ENCODE measurements at places on chromosomes 2 and 18. TPM values are rescaled to one million over a fixed set of nuclear protein-coding genes. Genes with fewer than 3 reads are reported as not detected.

Gene SF3B1
- total RNA-seq, result 434 TPM

DNA sequence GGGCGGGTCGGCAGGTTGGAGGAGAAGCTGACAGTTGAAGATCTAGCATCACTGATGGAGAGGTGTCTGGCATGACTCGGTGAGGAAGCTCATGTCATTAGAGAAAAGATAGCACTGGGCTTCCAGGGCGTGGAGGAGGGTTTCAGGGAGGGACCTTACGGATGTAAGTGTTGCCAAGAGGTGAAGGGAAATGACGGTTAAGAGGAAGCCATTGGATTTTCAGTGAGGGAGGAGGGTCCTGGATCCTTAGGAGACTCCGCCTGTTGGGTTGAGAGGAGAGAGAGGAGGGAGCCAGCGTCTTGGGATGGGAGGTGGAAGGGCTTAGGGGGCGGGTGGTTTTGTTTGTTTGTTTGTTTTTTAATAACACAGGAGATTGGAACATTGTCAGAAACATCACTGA, 103.2 kb downstream of the WDSUB1 start:
- DNase-seq, result no peak

DNA sequence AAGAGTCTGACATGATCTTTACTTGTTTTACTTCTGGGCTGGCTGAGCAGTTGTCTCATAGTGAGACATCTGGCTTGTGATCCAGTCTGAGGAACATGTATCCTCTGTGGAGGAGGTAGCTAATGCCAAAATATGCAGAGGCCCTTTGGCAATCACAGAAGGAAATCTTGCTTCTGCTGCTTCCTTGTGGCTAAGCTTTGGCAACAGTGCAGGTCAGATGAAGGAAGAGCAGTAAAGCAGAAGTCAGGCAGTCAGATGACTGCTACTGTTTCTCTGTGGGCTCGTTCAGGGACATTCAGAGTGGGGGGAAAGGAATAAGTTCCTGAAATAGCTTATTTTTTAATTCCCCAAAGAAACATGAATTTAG, 22.3 kb downstream of the DOK1 start:
- DNase-seq, result no peak

- DNase-seq, result no peak
These were observed 257.5 kb upstream of the KLHL29 start for GRCh38 chr2:23127465-23127864.

Gene SCYGR4
- total RNA-seq, result not detected

GRCh38 chr2:236219411-236219810, 44.8 kb downstream of the ASB18 start:
- DNase-seq, result no peak

Gene PCARE
- not detected for total RNA-seq

GRCh38 chr2:136242687-136243277, 124.8 kb upstream of the CXCR4 start:
- DNase-seq, result no peak

GRCh38 chr2:66030553-66030952, 404.4 kb upstream of the MEIS1 start:
- DNase-seq, result no peak

GRCh38 chr2:1544478-1545069, 131.3 kb downstream of the TPO start:
- no peak for DNase-seq

DNA sequence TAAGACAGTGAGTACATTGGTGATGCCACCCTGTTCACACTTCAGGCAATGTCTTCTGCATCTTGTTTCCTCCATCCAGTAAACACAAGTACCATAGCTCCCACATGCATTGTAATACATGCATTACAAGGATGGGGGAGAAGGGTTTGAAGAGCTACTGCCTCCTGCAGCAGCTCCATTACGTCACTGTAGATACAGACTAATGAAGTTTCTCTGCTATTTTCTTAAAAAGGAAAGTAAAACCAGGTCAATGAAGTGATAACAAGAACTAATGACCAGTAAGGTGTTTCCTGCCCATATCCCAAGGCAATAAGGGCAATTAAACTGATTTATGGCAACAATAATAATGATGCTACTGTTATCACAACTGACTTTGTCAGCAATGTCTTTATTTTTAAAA, 18.2 kb upstream of the BBS5 start:
- no peak for DNase-seq

DNA sequence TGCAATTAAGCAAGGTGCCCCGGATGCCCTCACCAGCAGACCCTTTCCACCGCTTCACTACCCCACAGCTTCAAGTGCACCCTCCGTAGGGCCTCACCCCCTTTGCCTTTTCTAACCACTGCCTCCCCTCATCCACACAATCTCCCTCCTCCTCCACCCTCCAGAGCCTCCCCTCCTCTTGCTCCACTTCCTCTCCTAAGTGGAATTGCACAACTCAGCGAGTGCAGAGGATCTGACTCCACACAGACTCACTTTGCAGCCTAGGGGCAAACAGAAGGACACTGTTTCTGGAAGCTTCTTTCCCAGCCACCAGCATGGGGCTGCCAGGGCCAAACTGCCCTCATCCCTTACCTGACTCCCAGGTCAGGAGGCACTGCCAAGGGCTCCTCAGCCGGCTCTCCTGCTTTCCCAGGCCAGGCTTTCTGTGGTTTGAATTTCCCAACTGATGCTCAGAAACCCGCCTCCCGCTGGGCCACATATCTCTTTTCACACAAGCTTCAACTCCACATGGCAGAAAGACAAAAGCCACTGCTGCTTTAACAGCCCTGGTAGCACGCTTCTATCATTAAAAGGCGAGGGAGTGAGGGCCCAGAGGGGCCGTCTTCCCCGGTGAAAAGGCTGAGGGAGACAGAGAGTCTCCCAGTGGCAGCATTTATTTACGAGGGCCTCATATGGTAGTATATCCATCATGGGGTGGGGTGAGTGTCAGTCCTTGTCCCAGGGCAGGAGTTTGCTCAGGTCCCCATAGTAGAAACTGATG, 74.7 kb upstream of the MGAT4A start:
- DNase-seq, result no peak

- DNase-seq, result no peak
These were observed 220.1 kb downstream of the TMEM163 start for GRCh38 chr2:134498654-134499053.

- no peak for DNase-seq
These were observed 60.4 kb downstream of the FIGN start for GRCh38 chr2:163675388-163675787.

DNA sequence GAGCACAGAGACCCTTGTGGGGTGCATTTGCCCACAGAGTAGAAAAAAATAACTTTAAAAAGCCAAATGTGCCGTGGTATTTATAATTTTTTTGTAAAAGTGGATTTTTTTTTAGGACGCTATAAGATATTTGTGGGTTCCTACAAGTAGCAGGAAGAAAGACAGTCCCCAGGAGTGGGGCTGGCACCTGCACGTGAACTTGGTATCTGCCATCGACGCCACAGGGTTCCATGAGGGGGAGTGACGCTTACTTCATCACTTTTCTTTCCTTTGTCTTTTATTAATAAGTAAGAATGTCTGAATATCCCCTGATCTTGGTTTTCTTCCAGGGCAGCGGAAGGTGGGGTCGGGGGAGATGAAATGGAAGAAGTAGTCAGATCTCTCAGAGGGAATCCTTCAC, 207.0 kb downstream of the TWIST2 start:
- DNase-seq, result no peak

Gene DAW1
- total RNA-seq, result not detected

DNA sequence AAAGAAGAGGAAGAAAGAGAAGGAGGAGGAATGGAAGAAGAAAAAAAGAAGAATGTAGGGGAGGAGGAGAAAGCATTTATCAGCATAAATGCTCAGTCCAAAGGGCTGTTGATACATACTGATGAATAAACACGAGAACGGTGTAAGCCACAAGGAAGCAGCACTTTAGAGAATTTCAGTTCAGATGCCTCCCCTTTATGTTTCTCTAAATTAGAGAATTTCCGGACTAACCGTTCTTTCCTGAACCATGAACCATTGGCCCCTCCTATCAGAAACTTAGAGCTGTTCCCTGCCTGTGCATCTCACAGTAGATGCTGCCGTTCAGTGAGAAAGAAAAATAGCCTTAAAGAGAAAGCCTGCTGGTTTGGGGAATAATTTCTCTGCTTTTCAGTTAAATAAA, 49.2 kb upstream of the TUBA3D start:
- DNase-seq, result no peak

- no peak for DNase-seq
These were observed 46.3 kb downstream of the ATL2 start for GRCh38 chr2:38330754-38331153.

DNA sequence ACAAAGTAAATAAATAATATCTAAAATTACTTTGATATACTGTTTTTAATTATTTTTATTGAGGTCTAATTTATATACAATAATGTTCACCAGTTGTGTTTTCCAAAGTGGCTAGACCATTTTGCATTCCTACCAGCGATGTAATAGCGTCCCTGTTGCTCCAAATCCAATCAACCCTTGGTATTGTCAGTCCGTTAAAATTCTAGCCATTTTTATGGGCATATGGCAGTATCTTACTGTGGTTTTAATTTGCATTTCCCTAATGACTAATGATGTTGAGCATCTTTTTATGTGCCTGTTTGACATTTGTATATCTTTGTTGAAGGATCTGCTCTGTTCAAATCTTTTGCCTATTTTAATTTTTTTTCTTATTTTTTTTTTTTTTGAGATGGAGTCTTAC, 185.0 kb downstream of the PRPF40A start:
- DNase-seq, result no peak

DNA sequence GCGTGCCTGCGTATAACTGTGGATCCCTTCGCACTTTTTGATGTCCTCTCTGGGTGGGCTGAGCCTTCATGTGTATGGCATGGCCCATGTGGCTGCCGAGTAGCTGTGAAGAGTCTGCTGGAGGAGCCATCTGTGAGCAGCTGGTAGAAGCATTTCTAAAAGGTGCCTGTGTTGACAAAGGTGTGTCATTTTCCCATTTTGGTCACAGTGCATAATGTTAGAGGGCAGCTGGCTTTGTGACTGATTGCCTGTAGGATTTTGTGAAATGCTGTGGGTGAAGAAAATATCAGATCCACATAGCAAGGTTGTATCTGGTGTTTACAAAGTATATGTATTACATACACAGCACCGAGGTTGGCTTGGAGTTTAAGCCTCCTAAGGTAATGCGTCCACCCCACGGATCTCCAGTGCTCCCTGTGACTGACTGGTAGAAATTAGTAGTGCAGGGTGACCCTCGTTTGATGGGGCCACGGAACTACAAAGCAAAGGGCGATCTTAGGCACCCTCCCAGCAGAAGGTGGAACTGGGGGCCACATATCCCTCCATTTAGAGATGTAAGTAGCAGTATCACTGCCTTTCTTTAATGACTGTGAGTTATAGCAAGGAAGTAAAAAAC, 16.5 kb downstream of the GATA6 start:
- DNase-seq, result no peak

- DNase-seq, result no peak
These were observed 93.7 kb upstream of the EHBP1 start for GRCh38 chr2:62611854-62612253.

Gene GNLY
- not detected for total RNA-seq

DNA sequence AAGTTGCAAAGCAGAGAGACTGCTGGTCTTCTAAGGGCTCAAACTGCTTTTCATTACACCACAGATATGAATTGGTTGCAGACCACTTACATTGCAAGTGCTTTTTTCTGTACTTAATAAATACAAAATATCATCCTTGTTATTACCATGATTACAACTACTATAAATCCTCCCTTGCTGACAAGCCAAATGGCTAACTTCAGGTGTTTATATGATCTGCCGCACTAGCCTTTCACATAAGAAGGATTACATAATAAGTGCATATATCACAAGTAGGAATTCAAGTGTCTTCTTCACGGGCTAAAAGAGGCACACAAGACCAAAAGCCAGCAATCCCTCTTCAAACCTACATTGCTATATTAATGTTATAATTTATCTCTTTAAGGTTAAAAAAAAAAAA, 373.0 kb downstream of the ZEB2 start:
- no peak for DNase-seq

DNA sequence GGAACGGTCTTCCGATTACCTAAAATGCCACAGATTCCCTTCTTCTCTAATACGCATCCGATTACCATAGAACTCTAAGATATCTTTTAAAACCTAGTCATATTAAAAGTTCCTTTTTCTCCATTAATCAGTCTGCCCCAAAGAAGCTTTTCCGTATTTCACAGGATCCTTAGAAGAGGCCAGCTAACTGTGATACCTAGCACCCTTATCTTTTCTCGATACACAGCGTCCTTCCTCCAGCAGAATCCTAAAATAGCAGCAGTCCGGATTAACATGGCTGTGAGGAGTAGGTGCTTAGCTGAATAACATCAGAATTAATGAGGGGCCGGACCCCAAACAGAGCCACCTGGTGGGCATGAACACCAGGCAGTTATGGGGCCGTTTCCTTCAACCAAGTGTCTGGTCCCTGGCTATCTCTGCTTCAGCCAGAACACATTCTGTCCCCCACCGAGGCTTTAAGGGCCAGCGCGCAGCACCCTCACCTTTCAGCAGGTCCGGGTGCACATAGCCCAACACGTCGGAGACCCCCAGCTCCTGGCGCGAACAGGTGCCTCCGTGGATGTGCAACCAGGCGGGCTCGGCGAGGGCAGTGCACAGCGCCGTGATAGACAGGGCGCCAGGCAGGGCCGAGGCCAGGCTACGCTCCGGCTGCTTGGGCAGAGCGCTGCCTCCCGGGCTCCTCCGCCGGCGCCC, 995 bp downstream of the TMEM127 start:
- DNase-seq, result peak; percentile 64

Gene CCDC74B
- not detected for total RNA-seq

- DNase-seq, result peak; percentile 19
These were observed 4.5 kb downstream of the TMEM131 start for GRCh38 chr2:97991081-97991856.

DNA sequence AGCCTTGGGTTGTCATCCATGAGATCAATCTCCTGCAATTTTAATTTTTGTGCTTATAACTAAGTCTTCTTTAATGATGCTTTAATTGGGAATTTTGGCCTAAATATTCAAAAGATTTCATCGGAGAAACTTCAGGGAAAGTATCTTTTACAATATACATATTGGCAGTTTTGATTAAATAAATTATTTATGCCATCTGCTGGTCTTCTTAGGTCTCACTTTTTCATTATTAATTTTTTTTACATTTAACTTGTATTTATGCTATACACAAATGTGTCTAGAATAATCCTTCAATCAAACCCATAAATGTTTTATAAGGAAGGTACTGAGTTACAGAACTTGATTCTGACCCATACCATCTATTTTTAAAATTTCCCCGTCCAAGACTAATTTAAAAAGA, 95.1 kb upstream of the XPO1 start:
- DNase-seq, result no peak

Measured in Peyer's patch (tissue), 4 donors.